GDM1 (cell line): ENCODE measurements at places on chromosomes 6 and 20.

GRCh38 chr20:44407402-44408184 is 52.1 kb downstream of the HNF4A start:
- DNase-seq, result no peak

GRCh38 chr6:733431-734219 is 40.7 kb upstream of the EXOC2 start:
- DNase-seq, result no peak

GRCh38 chr6:13431861-13432465 is 55.4 kb downstream of the GFOD1 start:
- no peak for DNase-seq

- no peak for DNase-seq
Observed at GRCh38 chr20:24472426-24472825, 3.0 kb downstream of the SYNDIG1 start.

DNA sequence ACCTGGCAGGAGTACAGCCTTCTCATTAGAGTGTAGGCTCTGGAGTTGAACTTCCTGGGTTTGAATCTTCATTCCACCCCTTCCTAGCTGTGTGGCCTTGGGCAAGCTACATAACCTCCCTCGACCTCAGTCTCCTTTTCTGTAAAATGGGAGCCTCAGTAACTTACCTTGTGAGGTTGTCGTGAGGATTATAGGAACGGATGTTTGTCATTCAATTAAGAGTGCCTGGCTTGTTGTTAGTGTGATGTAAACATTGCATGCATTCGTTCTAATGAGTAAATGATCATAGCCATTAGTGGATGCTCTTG is 45.2 kb downstream of the TOX2 start:
- DNase-seq, result no peak

- DNase-seq, result no peak
Observed at GRCh38 chr6:25061289-25061936, 125.7 kb upstream of the RIPOR2 start.

DNA sequence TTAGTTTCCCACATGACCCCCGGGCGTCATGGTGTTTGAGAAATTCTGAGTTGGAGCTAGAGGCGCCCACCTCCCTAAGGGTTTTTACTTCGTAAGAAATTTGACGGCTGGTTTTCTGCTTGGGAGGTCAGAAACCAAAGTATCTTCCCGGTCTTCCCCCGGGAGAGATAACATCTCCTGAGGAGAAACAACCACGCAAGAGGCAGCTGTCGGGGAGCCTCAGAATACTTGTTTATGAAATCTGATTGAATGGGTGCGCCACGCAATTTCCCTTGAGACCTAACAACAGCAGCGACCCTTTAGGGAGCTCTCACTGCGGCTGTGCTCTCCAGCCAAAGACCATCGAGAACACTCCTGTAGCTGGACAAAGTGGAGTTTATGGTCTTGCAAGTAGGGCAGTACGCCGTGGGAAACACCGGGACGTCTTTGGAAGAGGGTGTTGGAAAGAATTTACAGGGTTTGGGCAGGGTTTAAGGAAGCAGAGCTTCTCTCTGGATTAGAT is 608 bp upstream of the EIF2S2 start:
- no peak for DNase-seq

GRCh38 chr6:132087391-132087790 is 136.2 kb upstream of the CCN2 start:
- DNase-seq, result no peak

DNA sequence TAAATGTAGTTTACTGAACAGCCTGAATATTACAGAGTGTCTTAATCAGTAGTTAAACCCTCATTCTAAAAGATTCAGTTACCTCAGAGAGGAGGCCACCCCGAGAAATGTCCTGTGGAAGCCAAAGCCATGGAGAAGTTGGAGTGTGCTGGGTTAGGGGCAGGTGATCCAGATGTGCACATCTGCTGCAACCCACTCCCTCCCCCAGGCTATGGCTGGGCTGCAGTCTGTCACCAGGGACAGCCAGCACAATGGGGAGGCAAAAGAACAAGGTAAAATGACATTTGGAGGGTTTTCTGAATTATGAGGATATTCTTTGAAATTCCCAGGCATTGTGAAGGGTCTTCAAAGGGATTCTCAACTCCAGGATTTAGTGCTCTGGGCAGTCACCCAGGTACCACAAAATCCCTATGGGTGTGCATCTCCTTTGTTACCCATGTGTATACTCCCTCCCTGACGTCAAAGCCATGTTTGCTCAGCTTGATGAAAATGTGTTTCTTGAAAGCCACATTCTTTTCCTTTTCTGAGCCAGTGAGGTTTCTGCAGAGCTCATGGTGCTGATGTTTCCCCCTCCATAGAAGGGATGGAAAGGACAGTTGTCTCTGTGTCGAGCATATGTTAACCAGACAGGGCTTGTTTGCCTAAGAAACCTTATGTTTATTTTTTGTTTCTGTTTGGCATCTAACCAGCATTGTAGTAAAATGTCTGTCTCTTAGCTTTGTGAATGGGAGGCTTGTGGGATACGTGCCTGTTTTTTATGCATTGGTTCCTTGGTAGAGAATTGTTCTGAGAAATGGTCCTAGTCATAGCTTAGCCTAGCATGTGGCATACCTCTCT is 212.3 kb upstream of the TBX18 start:
- DNase-seq, result no peak

GRCh38 chr6:73388433-73388799 is 6.2 kb upstream of the DDX43 start:
- no peak for DNase-seq

DNA sequence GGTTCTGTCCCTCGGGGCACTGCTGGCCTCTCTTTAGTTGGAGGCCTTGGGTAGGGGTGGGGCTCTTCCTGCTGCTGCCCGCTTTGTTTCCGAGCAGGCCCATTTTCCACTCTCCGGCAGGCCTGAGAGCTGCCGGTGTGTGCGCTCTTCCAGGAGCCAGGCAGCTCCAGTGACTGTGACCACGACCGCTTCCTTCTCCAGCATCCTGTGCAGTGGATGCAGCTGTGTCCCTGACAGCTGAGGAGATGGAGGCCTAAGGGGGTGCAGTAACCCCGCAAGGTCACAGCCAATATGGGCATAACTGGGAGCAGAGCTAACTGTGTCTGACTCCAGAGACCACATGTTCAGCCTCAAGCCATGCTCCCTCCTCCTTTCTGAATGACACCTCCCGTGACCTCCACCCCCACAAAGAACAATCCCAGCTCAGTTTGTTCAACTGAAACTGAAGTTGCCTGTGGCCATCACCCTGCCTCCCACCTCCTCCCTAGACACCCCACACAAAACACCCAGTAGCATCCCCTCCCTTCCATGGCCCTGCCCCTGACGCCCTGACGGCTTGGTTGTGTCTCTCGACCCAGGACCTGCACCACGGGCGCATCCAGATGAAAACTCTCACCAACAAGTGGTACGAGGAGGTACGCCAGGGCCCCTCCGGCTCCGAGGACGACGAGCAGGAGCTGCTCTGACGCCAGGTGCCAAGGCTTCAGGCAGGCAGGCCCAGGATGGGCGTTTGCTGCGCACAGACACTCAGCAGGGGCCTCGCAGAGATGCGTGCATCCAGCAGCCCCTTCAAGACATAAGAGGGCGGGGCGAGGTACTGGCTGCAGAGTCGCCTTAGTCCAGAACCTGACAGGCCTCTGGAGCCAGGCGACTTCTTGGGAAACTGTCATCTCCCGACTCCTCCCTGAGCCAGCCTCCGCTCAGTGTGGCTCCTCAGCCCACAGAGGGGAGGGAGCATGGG is 27.8 kb downstream of the SPATA2 start:
- DNase-seq, result no peak

DNA sequence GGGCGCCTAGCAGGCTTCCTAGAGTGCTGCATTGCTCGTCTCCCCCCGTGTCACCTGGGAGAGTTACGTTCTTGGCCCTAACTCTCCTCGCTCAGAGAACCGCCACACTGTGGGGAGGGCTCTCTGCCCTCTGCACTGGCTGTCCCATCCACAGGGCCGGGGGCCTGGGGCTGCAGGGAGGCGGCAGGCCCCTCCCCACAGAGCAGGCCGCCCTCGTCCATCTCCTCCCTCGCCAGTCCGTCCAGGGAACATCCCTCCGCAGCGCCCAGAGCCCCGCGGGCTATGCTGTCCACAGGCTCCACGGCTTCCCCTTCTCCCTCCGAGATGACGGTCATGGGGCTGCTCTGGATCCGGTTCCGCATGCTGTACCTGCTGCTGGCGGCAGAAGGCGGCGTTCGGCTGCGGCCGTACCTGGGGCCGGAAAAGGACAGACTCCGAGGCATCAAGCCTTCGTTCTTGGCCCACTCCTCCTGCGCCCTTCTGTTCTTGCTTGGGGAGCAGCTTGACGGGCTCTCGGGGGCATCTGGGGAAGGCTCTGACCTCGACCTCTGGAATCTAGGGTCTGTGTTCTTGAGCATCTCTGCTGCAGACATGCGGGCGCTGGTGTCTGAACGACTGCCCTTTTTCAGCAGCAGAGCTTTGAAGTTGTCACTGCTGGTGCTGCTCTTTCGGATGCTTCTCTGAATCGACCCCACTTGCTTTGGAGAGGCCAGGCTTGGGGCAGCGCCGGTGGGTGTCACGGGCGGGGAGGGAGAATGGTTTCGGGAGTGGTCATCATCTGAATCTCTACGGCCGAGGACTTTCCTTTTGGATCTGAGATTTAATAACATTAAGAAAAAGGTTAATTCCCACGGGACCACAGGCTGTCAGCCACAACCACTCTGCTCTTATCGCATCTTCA is 20.2 kb downstream of the HEBP2 start:
- no peak for DNase-seq

GRCh38 chr6:139858429-139858828 is 484.0 kb upstream of the CITED2 start:
- no peak for DNase-seq

- no peak for DNase-seq
Observed at GRCh38 chr6:41694815-41695526, 40.4 kb downstream of the TFEB start.

GRCh38 chr20:61118429-61119224 is 133.4 kb upstream of the CDH4 start:
- no peak for DNase-seq

DNA sequence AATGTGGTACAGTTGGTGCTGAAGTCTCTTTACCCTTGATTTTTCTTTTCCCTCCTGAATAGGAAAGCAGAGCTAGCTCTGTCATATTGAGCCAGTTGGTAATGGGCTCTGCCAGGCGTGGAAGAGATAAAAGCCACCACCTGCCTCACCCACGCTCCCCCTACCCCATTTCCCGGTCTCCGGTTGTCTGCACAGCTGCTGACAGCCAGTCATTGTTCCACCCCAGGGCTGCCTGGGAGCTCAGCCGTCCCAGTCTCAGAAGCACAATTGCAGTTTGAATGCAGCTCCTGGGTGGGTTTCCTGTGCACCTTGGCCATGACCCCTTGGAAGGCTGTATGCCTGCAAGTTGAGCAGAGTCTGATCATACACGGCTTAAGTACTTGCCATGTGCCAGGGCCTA is 675.2 kb upstream of the FLRT3 start:
- no peak for DNase-seq

DNA sequence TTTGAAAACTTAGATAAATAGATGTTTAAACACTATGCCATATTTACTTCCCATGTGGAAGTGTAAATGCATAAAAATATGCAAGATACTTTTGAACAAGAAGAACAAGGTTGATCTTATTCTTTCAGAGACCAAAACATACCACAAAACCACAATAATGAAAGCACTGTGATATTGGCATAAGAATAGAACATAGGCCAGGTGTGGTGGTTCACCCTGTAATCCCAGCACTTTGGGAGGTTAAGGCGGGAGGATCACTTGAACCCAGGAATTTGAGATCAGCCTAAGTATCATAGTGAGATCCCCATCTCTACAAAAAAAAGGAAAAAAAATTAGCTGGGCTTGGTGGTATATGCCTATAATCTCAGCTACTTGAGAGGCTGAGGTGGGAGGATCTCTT is 66.5 kb downstream of the KCNS1 start:
- no peak for DNase-seq
